Stimulated activated naive CD8-positive, alpha-beta T cell treated with anti-CD3 and anti-CD28 coated beads, Interleukin-15, amount 100 ng/mL, for 72 hours (primary cell): ENCODE measurements at places on chromosomes 2 and 18.
A peak's percentile ranks its signal among the peaks of the same experiment; 100 is the strongest.

DNA sequence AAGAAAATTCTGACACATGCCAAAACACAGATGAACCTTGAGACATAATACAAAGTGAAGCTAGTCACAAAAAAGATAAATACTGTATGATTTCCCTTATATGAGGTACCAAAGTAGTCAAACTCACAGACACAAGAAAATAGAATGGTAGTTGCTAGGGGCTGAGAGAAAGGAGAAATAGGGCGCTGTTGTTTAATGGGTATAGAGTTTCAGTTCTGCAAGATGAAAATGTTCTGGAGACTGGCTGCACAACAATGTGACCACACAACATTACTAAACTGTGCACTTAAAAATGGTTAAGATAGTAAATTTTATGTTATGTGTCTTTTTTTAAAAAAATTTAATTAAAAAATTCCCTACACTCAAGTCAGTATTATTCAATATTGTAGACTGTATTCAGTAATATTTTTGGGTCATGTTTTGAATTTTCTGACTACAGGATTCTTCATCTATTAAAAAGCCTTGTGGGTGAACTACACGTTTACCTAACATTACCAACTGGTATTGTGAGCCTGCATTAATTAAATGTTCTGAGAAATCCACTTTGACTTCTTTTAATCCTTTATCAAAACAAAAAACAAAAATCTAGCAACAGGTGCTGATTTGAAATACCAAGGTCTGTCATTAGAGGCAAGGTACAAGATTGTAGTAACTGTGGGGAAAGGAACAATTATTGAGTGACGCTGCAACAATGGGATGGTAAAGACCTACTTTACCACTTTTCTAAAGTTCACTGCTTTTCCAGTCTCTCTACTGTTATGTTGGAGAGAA, 140.8 kb upstream of the ZFP36L2 start:
- DNase-seq = no peak

DNA sequence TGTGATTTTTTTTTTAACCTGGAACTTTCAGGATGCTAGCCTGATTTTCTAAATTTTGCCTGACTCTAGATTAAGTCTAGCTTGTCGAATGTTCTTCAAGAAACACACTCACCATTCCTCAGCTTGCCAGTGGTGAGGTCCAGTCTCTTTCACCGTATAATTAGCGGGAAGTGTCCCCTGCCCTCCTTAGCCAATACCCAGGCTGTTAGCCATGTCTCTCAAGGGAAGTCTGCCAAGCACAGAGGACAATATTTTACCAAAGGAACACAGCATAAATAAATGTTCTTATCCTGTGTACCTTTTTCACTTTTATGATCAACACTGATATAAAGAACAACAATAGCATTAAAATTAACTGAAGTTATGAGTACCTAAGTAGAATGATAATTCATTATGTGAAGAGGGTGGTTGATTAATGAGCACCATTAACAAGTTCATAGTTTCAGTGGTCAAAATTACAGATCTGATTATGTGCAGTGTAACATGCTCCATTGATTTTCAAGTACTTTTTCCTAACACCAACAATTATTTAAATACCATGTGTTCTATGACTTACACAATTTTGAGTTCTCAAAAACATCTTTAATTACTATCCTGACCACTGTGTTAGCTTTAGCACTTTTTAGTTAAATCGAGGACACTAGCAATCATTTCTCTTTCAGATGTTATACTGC, 445.8 kb upstream of the RAB12 start:
- no peak for DNase-seq

DNA sequence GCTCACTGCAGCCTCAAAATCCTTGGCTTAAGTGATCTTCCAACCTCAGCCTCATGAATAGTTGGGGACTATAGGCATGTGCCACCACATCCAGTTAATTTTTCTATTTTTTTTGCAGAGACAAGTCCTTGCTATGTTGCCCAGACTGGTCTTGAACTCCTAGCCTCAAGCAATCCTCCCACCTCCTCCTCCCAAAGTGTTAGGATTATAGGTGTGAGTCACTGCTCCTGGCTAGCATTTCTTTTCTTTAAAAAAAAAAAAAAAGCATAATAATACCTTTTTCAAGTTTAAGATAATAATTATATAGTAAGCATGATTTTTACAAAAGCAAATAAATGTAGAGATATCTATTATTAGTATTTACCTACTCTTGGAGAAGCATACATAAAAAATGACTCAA, 36.1 kb downstream of the PPP4R1 start:
- DNase-seq = no peak

DNA sequence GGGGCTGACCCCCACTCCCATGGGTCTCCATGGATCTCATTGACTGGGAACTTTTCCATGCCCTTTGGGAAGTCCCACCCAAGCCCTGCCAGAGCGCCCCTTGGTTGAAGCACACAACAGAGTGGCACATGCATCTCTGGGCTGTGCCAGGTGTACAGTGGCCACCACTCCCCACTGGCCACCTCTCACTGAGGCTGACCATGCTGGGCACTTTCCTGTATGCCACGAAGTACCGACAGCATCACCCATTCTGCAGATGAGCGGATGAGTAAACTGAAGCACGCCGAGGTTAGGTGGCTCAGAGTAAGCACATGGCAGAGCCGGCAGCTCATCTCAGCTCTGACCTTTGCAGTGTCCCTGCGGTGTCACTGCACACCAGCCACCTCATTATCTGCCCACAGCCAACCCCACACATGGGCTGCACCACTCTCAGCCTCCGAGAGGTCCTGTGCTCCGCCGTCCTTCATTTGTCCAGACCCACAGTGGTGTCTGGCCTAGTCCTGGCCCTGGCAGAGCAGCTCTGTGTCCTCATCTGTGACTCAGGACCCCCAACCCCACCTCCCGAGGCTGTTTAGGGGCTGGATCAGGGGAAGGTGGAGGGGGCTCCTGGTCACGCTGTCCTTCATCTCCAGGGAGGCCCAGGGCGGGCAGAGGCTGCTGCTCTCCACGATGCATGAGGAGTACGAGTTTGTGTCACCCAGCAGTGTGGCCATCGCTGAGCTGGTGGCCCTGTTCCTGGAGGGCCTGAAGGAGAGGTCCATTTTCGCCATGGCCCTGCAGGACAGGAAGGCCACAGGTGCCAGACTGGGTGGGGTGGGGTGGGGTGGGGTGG, 18.0 kb upstream of the GPR17 start:
- no peak for DNase-seq

- DNase-seq = no peak
Measured at GRCh38 chr2:225090746-225091145, 48.5 kb upstream of the DOCK10 start.

- DNase-seq = no peak
Measured at GRCh38 chr2:173077506-173078177, 2.0 kb downstream of the MAP3K20 start.

DNA sequence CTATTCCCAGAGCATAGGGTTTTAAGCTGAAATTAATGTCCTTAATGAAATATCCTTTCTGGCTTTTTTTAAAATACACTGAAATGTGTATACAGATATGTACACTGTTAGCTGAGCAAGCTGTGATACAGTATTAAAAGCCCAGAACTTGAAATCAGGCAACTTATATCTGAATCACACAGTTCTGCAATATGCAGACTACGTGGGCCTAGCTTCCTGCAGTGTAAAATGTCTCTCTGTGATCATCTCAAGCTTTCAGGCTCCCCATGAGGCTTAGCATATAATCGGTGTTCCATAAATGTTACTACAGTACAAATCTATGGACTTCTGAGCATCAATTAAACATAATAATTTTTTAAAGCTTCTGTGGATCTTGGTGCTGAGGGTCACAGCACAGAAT, 8.2 kb downstream of the FBXO15 start:
- DNase-seq = no peak

DNA sequence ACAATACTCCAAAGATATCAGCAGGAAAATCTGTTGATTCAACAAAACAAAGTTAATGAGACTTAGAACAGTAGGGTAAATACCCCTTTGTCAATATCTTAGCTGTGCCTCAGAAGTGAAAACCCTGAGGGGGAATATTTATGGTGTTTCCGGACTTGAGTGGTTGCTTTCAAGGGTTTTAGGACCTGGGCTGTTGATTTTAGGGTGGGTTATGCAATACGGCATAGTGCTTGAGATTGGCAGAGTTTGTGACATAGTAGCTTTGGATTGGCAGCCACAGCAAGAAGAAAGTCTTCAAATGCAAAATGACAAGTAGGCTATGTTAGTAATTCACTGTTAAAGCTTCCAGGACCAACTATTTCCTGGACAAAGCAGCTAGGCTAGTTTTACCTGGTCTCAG, 826.3 kb upstream of the CDH2 start:
- no peak for DNase-seq

GRCh38 chr2:29405707-29406106, 290.5 kb downstream of the CLIP4 start:
- no peak for DNase-seq

DNA sequence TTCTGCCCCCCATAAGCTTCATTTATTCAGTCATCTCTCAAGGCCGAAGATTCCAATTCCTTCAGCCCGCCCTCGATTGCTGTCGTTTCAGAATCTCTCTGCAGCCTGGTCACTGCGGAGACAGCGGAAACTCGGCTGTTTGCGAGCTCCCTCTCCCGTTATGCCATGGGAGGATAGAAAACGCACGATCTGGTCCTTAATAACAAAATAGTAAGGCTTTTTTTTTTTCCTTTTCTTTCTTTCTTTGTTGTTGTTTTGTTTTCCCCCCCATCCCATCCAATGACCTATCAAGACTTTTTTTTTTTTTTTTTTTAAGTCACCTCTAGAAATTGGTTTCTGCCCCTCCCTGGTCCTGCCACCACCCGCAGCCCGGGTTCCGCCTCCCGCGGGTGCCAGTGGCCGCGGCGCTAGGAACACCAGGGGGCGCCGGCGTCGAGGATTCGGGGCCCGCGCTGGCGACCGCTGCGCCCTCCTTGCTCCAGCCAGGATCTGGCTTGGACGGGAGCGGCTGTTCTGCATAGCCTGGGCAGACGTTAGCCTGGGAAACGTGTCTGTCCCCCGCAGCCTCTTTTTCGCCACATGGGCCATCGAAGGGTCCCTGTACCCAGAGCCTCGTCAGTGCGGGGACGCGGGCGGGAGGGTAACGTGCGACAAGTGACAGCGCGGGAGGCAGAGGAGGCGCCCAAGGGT, 10.1 kb downstream of the CPLX4 start:
- DNase-seq = peak; percentile 70

GRCh38 chr2:105376789-105377240, 22.0 kb downstream of the FHL2 start:
- no peak for DNase-seq

DNA sequence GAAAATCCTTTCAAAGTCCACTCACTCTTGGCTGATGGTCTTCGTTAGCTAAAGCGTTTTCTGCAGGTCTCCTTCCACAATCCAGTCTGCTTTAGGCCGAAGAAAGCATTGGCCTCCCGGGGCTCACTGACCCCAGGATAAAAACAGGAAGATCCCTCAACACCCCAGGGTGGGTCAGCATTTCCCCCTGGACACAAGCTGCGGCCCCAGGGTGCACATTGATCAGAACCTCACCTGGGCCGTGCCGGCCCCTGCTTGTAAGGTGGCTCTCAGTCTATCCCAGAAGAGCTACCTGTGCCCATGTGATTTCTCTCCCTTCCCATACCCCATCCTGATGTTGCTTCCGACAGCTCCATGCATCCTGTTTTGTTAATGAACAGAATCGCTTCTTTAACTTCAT, 113.0 kb upstream of the TPO start:
- DNase-seq = no peak

DNA sequence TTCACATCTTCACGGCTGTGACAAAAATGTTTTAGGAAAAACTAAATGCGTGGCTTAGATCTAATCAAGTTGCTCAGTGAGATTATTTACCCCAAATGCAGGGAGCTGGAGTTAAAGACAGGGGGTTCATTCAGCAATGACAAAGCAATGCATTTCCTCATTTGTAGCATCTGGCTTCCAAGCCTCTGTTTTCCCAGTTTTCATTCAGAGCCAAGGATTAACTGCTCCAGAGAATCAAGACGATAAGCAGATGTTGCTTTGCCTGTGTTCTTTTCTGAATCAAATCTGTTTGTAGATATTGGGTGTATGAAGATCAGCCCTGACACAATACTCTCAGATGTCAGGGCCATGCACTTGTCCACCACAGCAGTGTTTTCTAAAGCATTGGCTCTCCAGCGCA, 147.4 kb upstream of the SIX2 start:
- DNase-seq = no peak

DNA sequence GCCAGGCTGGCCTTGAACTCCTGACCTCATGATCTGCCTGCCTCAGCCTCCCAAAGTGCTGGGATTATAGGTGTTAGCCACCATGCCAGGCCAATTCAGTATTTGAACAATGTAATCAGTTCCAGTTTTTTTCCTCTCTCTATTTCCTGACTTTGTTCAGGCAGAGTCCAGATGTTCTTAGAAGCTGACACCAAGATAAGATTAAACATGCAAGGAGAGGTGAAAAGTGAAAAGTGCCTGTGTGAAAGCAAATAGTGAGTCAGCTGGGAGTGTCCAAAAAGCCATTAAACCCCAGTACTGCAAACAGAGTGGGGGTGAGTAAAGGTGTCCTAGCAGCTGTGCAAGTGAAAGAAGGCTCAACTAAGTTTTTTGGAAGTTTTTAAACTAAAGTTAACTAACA, 231.5 kb downstream of the PTH2R start:
- DNase-seq = no peak

GRCh38 chr18:58862356-58862755, 2.3 kb upstream of the ZNF532 start:
- DNase-seq = no peak

- no peak for DNase-seq
Measured at GRCh38 chr2:69789175-69789721, 40.2 kb upstream of the GMCL1 start.
